Thymus (tissue), 14 donors: ENCODE measurements at places on chromosomes 1 and 21.

DNA sequence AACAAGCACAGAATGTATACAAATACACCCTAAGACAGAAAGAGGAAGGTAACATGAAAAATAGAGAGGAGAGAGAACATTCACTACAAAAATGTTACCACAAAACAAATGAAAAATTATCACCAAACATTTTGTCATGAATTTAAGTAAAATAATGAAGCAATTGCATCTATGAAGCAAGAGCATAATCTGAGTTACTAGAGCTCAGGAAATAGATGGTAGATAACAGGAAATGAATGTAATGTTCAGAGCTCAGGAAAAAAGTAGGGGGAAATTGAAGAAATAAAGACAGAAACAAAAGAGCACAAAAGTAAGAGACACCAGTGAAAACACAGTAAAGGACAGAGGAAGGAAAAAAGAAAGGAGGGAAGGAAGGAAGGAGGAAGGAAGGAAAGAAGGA lies 19.4 kb downstream of the SEC16B start:
- no peak for DNase-seq

DNA sequence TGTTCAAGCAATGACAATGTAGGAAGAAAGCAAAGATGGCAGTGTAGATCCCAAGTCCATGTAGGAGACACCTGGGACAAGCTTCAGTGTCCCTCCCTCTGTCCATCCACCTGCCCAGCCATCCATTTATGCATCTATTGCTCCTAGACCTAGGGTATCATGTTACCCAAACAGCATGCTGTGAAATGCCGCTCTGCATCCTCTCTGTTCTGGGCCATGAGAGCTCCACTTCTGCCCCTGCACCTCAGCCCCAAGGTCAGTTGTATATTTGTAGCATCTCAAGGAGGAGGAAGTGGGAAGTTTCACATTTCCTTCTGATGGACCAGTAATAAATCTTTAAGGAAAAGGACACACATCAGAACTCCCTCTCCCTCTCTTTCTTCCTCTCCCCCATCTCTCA lies 27.9 kb upstream of the TSPEAR start:
- DNase-seq, result no peak

DNA sequence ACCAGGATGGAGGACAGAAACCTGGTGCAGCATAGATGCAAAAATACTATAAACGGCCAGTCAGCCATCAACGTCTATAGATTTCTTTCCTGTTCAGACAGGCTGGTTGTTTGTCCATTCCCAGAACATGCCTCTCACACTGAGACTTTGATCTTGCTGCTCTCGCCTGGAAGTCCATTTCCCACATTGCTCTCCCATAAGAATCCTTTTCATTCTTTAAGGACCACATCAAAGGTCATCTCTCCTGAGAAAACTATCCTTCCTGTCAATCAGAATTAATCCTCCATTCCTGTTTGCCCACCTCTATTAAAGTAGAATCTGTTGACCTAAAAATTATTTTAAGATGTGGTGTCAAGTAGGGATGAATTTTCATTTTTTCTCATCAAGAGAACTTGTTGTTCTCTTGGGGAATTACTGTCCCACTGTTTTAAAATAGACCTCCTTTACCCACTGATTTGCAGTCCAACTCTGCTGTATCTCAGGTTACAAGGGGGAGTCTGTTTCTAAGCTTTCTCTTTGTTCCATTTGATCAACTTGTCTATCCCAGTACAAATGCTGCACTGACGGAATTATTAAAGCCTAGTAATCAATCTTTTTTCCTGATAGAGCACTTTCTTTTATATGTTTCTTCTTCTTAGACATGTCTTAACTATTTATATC lies 172.7 kb downstream of the PATJ start:
- no peak for DNase-seq

- DNase-seq, result no peak
These were observed 55.2 kb downstream of the SASS6 start for GRCh38 chr1:100077531-100077930.

GRCh38 chr1:233635765-233636502 lies 22.0 kb downstream of the KCNK1 start:
- DNase-seq, result no peak

GRCh38 chr21:33559813-33560212 lies 17.0 kb downstream of the SON start:
- no peak for DNase-seq

DNA sequence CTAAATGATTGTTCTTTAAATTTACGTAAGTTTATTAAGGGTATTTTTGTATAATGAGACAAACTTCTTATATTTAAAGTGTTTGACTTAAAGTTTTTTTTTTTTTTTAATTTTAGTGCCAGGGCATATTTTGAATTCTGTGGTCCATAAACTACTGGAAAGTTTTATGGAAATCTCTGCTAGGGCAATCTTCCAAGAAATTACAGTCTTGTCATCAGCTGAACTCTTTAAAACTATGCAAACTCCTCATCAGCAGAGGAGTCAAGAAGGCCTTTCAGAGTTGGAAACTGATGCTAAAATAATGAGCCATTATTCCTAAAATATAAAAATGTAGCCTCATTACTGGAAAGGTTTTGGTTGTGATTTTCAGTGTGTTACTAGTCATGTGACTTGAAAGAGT lies 1201.9 kb downstream of the BRINP3 start:
- DNase-seq, result no peak

- DNase-seq, result no peak
These were observed 11.8 kb upstream of the SOD1 start for GRCh38 chr21:31647650-31648049.

GRCh38 chr1:94872771-94873495 lies 52.8 kb downstream of the SLC44A3 start:
- DNase-seq, result no peak

- DNase-seq, result no peak
These were observed 142.5 kb downstream of the DHRS3 start for GRCh38 chr1:12475530-12475934.

GRCh38 chr1:198637916-198638437 lies 863 bp upstream of the PTPRC start:
- DNase-seq, result no peak

DNA sequence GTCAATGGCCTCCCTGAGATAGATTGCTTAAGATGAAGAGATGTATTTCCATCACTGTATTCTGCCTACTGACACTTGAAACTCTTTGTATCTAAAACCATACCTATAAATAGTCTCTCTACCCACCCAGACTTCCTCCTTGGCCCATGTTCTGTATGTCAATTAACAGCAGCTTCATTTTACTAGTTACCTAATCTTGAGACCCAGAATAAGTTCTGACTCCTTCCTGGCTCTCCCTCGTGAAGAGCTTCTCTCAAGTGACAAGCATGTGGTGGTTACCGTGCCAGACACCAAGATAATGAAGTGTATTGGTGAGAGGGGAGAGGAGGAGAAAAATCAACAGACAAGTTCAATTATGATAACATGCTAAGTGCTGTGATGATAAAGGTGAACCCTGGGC lies 128.8 kb upstream of the RAVER2 start:
- no peak for DNase-seq

DNA sequence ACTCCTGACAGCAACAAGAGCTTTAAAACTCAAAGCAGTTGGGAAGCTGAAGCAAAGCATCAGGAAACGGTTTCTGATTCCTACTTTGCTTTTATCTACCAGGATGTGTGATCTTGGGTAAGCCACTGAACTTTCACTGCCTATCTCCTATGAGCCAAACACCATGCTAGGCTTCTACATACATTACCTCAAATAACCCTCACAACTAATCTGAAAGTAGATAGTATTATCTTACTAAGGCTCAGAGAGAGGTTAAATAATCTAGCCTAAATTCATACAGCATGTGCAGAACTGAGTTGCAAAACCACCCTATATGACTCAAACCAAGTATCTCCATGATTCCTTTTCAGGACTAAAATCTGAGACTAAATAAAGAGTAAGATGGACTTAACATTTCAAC lies 83.8 kb downstream of the EVI5 start:
- no peak for DNase-seq

- DNase-seq, result no peak
These were observed 275.9 kb upstream of the CACYBP start for GRCh38 chr1:174723816-174724215.

GRCh38 chr1:220338759-220339158 lies 66.5 kb upstream of the RAB3GAP2 start:
- DNase-seq, result no peak

DNA sequence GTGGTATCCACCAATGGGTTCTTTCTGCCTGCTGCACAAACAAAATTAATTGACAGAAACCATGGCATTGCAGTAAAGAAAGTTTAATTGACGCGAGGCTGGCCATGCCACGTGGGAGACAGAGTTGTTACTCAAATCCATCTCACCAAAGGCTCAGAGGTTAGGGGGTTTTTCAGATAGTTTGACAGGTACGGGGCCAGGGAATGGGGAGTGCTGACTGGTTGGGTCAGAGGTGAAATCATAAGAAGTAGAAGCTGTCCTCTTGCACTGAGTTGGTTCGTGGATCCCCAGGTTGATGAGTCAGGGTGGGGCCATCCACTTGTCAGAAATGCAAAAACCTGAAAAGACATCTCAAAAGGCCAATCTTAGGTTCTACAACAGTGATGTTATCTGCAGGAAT lies 941 bp upstream of the TBCE start:
- no peak for DNase-seq
